ENCODE measurements at places on chromosomes 4 and X.
A peak's percentile ranks its signal among the peaks of the same experiment; 100 is the strongest.

DNA sequence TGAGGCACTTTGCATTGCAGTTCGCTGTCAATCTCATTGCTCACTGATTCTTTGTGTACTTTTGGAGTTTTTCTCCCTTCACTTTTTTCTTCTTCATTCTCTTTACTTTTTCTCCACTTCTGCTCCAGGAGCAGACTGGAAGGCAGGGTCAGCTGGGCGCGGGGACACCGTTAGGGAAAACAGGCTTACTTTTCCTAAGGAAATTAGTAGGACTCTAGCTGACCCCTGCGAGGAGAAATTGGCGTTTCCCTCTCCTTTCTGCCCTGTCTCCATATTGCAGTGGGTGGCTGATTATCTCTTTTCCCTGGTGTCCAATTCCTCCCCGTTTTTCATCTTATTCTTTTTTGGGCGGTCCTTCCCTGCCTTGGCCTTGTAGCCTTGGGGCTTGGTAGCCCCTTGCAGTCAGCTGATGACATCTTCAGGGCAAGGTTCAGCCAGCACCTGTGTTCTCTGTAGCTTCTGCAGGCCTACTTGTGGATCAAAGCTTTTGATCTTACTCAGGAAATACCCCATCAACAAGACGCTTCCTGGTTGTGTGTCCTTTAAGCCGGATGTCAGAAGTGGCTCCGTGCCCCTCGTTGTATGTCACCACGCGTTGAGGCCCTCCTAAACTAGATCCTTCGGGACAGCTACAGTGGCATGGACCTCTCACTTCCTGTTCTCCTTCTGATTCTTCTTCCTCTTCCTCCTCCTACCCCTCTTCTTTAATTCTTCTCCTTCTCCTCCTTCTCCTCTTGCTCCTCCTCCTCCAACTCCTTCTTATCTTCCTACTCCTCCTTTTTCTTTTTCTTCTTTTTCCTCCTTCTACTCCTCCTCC lies 36.1 kb downstream of the NBDY start:
- DNase-seq, result no peak

- DNase-seq, result no peak
Observed at GRCh38 chr4:76024065-76024464, 768 bp upstream of the CXCL10 start.

DNA sequence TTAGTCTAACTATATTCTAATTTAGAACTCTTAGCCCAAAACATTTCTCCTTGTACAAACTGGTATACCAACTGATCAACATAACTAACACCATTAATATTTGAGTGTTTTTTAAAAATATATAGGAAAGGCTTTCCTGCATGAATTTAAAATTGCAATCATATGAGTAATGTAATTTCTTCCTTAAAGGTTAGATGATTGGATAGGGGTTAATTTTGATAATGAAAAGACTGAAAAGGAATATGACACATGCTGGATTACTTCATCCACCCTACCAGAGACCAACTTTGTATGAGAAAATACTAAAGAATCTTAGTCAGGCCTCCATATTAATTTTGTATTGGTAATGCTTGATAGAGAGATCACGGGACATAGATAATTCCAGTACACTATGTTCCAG lies 25.1 kb upstream of the PLS3 start:
- no peak for DNase-seq

DNA sequence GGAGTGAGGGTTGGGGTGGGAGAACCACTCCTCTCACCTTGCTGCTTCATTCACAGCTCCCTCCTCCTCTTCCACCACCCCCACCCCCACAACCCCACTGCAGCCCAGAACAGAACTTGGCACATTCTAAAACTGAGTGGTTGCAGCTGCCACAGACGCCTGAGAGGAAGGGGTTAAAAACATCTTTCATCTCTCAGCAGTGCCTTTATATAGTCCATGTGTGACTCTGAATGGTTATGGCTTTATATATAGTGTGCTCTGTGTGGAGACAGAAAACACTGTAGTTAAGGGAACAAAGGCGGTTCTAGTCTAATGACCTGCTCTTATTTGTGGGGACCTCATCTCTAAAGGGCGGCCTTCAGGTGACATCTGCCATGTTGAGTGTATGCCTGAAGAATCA lies 144.8 kb downstream of the BCOR start:
- DNase-seq, result no peak

- DNase-seq, result no peak
Observed at GRCh38 chr4:3529363-3529762, 2.9 kb downstream of the LRPAP1 start.

DNA sequence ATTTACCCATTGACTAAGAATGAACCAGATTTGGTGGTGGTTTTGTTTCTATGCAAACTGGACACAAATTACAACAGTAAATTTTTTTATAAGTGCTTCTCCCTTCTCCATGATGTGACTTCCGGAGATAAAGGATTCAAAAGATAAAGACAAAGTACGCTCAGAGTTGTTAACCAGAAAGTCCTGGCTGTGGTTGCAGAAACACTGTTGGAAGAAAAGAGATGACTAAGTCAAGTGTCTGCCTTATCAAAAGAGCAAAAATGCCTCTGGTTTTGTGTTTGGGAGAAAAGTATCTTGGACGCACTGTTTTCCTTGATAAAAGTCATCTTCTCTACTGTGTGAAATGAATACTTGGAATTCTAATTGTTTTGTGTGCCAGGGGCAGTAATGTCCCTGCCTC lies 213.4 kb downstream of the GC start:
- no peak for DNase-seq

DNA sequence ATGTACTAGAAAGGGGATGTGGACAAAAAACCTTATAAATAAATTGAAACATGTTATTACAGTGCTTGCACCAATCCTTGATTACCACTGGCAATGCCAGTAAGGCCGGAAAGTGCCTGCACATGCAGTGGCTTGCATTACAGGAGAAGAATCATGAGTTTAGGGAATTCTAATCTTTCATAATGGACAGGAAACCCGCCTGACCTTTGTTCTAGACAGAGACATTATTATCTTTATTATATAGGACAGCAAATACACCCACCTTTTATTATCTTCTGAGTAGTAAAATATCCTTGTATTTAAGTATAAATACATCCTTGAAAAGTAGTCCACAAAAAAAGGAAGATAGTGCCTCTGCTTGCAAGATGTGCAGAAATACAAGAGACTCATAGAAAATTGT lies 379.9 kb upstream of the LCORL start:
- DNase-seq, result no peak

- DNase-seq, result peak; percentile 80
Observed at GRCh38 chrX:1391707-1392375, at the start of gene SLC25A6. Gene SLC25A6, minus strand, starts transcription at chrX:1392113. Its CDS starts 104 bp downstream, at chrX:1392009.

DNA sequence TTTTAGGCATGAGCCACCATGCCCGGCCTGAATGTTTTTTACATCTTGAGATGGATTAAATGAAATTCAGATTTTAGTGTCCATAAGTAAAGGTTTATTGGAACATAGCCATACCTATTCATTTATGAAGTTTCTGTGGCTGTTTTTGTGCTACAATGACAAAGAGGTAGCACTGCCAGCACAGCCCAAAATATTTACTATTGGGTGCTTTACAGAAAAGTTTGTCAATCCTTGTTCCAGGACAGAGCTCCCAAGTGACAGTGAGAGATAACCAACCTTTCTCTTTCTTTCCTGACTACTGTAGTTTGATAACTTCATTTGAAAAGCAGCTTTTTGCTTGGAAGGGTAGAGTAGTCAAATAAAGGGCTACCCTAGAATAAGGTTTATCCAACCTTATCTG lies 116.2 kb downstream of the CAMK2D start:
- DNase-seq, result no peak

DNA sequence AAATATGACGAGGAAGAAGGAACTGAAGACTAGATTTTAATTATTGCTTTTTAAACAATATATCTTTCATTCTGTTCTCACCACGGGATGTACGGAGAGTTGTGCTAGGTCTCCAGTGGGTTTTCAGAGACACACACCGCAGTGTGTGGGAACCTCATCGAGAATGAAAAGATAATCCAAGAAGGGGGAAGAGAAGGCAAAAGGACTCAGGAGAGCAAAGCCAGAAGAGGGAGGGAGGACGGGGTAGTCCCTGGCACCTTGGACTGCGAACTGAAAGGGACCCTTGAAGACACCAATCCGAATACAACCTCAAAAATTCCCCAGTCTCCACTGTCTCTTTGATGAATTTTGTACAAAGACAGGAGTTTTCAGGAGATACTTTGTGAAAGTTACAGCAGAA lies 932 bp upstream of the LEF1 start:
- no peak for DNase-seq

GRCh38 chr4:98314791-98315565 lies 53.8 kb downstream of the RAP1GDS1 start:
- no peak for DNase-seq

- DNase-seq, result no peak
Observed at GRCh38 chr4:31947101-31947500, 1226.9 kb downstream of the PCDH7 start.

DNA sequence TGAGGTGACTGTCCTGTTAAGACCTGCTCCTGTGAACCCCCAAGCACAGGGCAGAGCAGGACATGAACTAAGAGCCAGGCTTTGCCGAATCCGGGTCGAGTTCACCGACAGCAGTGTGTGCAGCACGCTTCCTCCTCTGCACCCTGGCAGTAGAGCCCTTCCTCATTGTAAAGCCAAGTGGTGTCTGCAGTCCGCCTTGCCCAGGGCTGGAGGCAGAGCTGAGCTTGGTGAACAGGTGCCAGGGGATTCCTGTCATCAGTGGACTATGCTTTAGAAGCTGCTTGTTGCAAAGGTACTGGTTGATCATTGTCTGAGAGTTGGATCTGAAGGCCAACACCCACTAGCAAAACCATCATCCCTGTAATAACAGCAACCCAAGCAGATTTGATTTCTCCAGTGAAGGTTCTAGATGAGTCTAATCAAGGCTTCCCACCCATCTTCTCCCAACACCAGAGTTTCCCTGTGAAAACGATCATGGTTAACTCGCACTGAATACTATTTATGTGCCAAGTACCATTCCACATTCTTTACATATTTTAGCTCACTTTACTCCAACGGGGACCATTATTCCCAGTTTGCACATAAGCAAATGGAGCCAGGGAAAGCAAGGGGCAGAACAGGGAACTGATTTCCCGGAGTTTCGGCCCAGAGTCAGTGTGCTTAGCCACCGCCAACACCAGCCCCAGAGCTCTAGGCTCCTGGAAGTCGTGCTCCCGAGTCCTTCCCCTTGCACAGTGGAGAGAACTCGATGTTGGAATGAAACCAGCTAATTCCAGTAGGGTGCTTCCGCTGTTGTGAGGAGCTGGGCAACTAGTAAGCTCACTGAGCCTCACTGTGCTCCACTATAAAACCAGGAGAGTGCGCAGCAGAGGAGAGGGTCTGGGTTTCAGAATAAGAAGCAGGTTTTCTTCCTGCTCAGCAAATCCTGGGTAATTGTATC lies 1.4 kb upstream of the SLC34A2 start:
- no peak for DNase-seq

- no peak for DNase-seq
Observed at GRCh38 chr4:116603096-116603495, 482.3 kb downstream of the TRAM1L1 start.

DNA sequence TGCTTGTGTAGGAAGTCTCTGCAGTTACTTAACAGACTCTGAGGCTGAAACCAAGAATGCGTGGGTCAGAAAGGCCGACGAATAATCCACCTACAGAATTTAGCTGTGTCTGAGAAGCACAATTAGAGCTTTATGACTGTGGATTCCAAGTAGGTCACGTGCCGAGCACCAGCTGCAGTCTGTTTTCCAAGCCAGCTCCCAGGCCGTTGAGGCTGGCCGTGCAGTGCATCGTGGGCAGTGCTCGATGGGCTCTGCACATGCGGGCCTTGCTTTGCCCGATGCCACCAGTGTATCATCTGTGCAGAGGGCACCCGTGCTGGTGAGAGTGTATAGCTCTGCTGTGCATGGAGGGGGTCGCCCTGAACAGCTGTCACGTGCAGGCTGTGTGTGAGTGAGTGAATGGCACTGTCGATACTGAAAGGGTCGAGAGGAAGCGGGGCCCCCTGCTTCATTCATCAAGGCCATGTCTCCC lies 67.5 kb upstream of the CLDN34 start:
- no peak for DNase-seq

DNA sequence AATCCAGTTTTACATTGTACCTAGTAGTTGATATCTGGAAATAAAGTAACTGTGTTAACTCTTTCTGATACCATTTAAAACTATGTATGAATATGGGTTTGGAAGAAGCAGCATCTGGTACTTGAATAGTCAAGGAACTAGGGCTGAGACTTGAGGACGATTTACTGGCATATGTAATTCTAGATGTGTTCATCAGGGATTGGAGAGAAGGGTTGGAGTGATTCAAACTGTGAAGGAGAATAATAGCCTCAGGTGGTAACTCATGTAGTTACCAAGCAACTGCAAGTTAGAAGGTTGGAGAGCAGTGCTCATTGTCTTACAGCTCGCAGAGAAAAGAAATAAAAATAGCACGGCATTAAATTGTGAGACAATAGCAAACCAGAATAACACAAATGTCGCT lies 29.5 kb upstream of the TXLNG start:
- no peak for DNase-seq

DNA sequence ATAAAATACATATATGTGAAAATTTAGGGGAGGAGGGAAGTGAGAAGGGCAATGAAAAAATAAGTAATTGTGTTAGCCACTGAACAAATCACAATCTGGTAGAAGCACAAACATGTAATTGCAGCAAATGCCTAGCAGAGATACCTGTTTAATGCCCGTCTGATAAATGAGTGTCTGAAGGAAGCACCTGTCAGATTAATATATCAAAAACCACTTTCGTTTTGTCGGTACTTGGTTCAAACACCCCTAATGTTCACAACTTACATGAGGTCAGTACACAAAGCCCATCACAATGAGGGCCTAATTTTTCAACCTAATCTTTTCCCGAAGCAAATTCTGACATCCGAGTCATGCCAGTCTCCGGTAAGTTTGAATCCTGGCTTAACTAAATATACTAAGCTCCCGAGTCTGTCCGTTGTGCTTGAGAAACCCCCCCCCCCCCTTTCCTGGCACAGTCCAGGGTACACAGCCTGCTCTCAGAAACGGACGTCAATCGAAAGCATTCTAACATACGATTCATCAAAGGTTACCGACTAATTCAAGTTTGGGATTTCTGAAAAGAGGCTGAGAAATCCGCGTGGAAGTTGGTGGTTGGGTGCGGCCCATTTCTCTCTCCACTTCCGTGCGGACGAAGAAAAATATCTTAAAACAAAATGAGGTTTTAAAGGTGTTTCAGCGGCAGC lies 758 bp downstream of the SDAD1 start:
- no peak for DNase-seq

- DNase-seq, result no peak
Observed at GRCh38 chr4:36358173-36358572, 76.8 kb downstream of the DTHD1 start.

- DNase-seq, result no peak
Observed at GRCh38 chrX:19728915-19729314, 158.5 kb downstream of the SH3KBP1 start.

DNA sequence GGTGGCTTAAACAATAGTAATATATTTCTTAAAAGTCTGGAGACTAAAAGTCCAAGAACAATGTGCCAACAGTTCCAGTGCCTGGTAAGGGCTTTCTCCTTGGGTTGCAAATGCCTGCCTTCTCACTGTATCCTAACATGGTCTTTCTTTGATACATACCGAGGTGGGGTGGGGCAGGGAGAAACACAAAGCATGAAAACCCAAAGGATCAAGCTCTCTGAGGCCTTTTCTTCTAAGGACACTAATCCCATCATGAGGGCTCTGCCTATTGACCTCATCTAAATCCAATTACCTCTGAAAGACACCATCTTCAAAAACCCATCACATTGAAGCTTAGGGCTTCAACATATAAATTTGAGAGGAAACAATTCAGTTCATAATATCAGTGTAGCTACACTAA lies 311.3 kb downstream of the GRID2 start:
- DNase-seq, result no peak

GRCh38 chr4:165810726-165811125 lies 62.3 kb upstream of the TLL1 start:
- DNase-seq, result peak; percentile 7

- DNase-seq, result no peak
Observed at GRCh38 chr4:83139514-83140156, 25.1 kb upstream of the PLAC8 start.
